ENCODE measurements at places on chromosomes 6 and 20. TPM values are rescaled to one million over a fixed set of nuclear protein-coding genes. Genes with fewer than 3 reads are reported as not detected.

Gene TAB2
- total RNA-seq = 50.2 TPM

Gene MYH7B
- 6.1 TPM for total RNA-seq

Gene PRSS16
- total RNA-seq = 1.6 TPM

DNA sequence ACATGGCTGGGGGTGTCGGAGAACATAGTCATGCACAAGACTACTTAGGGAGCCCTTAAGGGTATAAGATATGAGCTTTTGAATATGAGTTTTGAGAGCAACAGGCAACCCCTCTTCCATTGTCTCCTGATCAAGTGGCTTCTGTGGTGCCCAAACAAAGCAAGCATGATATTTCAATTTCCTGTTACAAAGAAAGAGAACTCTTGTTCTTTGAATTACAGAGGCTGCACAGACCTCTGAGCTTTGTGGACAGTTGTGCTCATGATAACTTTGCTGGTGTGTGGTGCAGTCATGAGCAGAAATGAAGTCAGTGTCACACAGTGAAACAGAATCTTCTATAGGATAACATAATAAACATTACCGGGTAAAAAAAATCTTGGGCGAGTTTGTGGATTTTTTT is 66.8 kb upstream of the THEMIS start:
- no peak for DNase-seq

- DNase-seq = peak; percentile 30
Measured at GRCh38 chr6:66851930-66852329, 1144.9 kb upstream of the EYS start.

GRCh38 chr20:62661647-62662046 is 19.3 kb downstream of the SLCO4A1 start:
- no peak for DNase-seq

DNA sequence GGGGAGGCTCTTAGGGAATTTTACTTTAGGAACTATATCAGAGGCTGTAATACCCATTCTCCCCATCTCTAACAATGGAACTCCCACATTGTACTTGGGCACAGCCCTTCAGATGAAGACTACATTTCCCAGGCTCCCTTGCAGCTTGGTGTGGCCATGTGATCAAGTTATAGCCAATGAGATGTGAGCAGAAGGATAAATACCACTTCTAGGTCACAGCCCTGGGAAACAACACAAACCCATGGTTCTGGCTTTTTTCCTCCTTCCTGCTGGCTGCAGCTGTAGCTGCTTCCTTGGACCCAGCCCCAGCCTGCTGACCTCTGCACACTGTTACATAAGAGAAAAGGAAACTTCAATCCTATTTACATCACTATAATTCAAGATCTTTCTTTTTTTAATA is 445.9 kb upstream of the JARID2 start:
- peak; percentile 75 for DNase-seq

DNA sequence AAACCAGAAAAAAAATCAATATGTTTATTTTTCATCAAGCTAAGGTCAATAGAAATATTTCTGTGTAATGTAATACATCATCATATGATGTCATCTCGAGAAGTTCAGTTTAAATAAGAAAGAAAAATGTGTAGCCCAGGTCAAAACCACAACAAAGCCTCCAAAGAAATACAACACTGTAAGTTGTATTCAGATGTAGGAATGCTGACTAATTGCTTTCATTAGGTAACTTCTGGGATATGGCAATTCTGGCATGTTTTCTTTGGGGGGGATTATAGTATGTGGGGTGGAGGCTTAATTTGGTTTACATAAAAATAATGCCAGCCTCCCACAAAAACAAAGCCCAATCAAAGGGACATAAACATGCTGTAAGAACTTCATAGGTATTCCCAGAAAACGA is 881.8 kb upstream of the CITED2 start:
- DNase-seq = no peak

GRCh38 chr6:55511122-55511800 is 67.7 kb downstream of the HMGCLL1 start:
- peak; percentile 45 for DNase-seq

DNA sequence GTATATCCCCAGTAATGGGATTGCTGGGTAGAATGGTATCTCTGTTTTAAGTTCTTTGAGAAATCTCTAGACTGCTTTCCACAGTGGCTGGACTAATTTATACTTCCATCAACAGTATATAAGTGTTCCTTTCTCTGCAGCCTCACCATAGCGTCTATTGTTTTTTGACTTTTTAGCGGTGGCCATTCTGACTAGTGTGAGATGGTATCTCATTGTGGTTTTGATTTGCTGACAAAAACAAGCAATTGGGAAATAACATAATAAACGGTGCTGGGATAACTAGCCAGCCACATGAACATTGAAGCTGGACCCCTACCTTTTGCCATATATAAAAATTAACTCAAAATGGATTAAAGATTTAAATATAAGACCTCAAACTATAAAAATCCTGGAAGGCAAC is 14.2 kb downstream of the OR2A4 start:
- DNase-seq = no peak

DNA sequence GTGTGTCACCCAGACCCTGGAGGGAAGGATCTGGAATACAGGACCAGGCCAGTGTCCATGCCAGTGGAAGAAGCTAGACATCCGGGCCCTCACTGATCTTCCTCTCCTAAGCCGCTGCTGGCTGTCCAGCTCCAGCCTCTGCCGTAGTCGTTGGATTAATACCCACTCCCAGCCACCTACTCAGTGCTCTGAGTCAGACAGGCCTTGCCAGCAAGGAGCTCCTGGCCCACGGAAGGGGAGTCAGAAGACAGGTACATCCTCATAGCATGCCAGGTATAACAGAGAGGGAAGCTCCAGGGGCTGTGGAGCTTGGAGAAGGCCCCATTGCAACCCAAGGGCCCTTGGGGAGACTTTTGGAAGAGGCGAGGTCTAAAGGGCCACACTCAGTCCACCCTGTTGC is 49.0 kb downstream of the STK35 start:
- DNase-seq = no peak

DNA sequence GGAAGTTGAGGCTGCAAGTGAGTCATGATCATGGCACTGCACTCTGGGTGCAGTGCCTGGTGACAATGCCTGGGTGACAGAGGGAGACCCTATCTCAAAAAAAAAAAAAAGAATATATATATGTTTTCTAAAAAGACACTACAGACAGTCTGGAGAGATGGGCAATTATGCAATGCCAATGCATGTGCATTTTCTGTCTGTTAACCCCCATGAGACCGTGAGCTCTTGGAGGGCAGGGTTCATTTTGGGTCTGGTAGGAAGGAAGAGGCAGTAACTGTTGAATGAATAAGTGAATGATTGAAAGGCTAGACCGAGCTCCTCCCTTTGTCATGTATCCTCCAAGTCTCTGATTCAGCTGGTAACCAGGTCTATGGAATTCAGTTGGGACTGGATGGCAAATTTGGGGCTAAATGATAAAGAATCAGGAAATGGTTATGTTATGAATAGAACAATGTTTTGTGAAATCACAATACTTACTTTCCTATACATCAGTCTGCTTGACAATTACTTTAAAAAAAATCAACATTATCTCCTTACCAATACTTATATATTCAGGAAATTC is 5.6 kb upstream of the BLCAP start:
- no peak for DNase-seq

- no peak for DNase-seq
Measured at GRCh38 chr6:136341967-136342366, 52.3 kb upstream of the BCLAF1 start.

- DNase-seq = peak; percentile 47
Measured at GRCh38 chr6:56756791-56757587, 114.3 kb upstream of the DST start.
